ENCODE measurements at places on chromosomes 11 and 22. TPM values are rescaled to one million over a fixed set of nuclear protein-coding genes. Genes with fewer than 3 reads are reported as not detected.

DNA sequence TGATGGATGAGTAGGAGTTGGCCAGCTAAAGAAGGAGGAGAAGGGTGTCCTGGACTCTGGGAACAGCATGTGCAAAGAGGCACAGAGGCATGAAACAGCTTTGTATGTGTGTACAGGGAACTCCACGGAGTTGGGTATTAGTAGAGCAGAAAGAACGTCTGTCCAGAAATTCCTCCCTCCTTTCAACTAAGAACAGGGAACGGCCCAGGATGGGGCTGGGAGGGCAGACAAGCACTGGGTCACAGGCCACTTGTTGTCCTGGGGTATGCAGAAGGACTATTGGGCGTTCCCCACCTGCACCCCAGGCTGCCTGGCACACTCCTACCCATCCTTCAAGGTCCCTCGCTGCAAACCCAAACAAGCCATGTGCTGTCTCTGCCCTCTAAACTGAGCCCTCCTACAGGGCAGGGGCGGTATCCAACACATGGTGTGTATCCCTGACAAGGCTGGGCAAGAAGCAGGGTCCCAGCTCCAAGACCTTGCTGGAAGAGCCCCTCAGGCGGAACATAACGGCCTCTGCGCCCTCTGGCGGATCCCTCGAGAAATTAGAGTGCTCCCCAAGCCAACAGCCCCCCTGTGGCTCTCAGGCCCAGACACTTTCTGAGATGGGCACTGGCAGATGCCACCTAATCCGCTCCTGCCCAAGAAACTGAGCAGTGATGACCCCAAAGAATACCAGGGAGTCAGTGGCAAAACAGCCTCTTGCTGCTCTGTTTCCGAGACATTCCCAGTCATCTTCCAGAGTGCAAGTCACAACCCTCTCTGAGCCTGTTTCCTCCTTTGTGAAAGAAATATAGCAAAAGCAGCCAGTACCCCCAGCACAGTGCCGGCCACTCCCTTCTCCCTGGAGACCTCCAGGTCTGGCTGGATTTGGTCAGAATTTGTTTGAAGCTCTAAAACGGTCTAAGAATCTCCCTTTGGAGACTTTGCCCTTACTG is 1.6 kb upstream of the ELFN2 start:
- no peak overlapping the region for H3K27ac ChIP-seq
- no peaks in the 10 kb centered on the region for H3K36me3 ChIP-seq
- peaks cover 10% of the 10 kb centered on the region for H3K4me1 ChIP-seq
- H3K4me3 ChIP-seq = no peak overlapping the region
- no peak for DNase-seq

GRCh38 chr11:27698872-27699241 is 1.4 kb downstream of the BDNF start:
- no peaks in the 10 kb centered on the region for H3K36me3 ChIP-seq
- DNase-seq = no peak
- H3K27ac ChIP-seq = no peak overlapping the region
- H3K4me3 ChIP-seq = no peak overlapping the region

- no peaks in the 10 kb centered on the region for H3K36me3 ChIP-seq
- DNase-seq = no peak
- H3K4me3 ChIP-seq = no peak overlapping the region
- no peaks in the 10 kb centered on the region for H3K4me1 ChIP-seq
Observed at GRCh38 chr22:32021716-32022115, 21.3 kb upstream of the SLC5A1 start.

DNA sequence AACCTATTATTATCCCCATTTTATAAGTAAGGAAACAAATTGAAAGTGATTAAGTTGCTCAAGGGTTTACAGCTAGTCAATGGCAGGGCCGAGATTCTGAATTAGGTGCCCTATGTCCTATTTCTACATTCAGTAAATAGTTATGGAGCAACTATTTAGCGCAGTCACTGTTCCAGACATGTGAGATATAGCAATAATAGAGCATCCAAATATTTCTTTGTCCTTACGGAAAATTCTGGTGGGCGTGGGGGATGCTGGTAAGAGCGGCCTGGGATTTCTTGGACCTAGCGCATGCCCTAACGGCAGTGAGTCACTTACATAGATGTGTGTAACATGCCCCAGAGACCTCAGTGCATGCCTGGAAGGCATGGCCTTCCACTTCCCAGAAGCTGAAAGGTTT is 4.4 kb downstream of the DTX4 start:
- no peak for DNase-seq
- H3K27me3 ChIP-seq = no peaks in the 10 kb centered on the region
- peaks cover 26% of the 10 kb centered on the region for H3K4me1 ChIP-seq
- H3K4me3 ChIP-seq = no peak overlapping the region
- H3K36me3 ChIP-seq = no peaks in the 10 kb centered on the region

GRCh38 chr22:35480627-35481550 is 59.7 kb upstream of the RASD2 start:
- no peak for DNase-seq
- peaks cover 34% of the 10 kb centered on the region for H3K27me3 ChIP-seq
- H3K4me1 ChIP-seq = peaks cover 4% of the 10 kb centered on the region

- no peak for DNase-seq
- H3K27me3 ChIP-seq = no peaks in the 10 kb centered on the region
- H3K36me3 ChIP-seq = peaks cover 10% of the 10 kb centered on the region
- peaks cover 13% of the 10 kb centered on the region for H3K4me1 ChIP-seq
- no peak overlapping the region for H3K4me3 ChIP-seq
Observed at GRCh38 chr22:19822301-19823117, 32.2 kb downstream of the GNB1L start.

- H3K27ac ChIP-seq = no peak overlapping the region
- no peaks in the 10 kb centered on the region for H3K27me3 ChIP-seq
Observed at GRCh38 chr11:27118371-27118770, 77.8 kb downstream of the BBOX1 start.

- peak overlapping the region; percentile 63 for H3K27ac ChIP-seq
- no peaks in the 10 kb centered on the region for H3K36me3 ChIP-seq
- DNase-seq = no peak
- H3K4me3 ChIP-seq = peak overlapping the region; percentile 60
Observed at GRCh38 chr22:42368379-42369249, 63.6 kb downstream of the NFAM1 start.

DNA sequence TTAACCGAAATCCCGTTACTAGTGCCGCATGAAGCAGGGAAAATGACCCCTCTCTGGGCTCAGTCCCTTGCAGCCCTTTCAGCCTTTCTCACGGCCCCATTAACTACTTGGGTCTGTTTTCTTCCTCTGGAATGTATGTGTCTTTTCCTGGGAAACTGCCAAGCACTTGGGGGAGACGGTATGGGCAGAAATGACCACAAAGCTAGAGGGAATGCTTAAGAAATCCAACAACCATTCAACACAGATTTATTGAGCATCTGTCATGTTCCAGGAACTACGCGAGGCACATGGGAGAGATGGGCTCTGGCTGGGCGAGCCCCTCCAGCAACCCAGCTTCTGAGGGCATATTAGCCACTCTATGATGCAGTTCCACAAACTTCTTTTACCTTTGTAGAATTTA is 462.6 kb downstream of the BUD13 start:
- H3K27me3 ChIP-seq = no peaks in the 10 kb centered on the region
- H3K4me3 ChIP-seq = no peak overlapping the region
- no peak for DNase-seq
- no peaks in the 10 kb centered on the region for H3K36me3 ChIP-seq
- H3K27ac ChIP-seq = no peak overlapping the region

GRCh38 chr11:1259561-1259960 is 36.7 kb downstream of the MUC5B start:
- H3K4me1 ChIP-seq = peaks cover 19% of the 10 kb centered on the region
- H3K27me3 ChIP-seq = no peaks in the 10 kb centered on the region
- H3K36me3 ChIP-seq = no peaks in the 10 kb centered on the region
- H3K27ac ChIP-seq = no peak overlapping the region
- H3K4me3 ChIP-seq = no peak overlapping the region

DNA sequence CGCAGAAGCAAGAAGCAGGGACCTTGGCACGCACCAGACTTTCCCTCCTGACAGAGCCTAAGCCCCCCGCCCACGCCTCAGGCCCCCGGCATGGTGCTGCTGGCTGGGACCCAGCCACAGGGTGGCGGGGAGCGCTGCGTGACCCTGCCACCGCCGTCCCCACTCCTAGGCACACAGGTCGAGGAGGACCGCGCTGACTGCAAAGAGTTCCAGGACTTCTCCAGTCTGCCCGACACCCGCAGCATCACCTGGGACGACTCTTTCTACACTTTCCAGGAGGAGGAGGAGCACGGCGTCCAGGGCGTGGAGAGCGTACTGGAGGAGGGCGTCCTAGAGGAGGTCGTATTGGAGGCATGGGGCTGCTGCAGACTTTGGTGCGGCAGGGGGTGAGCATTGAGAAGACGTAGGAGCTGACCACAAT is 103.7 kb downstream of the TRIM51G start:
- no peak overlapping the region for H3K4me3 ChIP-seq
- no peaks in the 10 kb centered on the region for H3K27me3 ChIP-seq
- H3K36me3 ChIP-seq = no peaks in the 10 kb centered on the region
- no peak for DNase-seq
- H3K27ac ChIP-seq = no peak overlapping the region

- no peaks in the 10 kb centered on the region for H3K36me3 ChIP-seq
- no peak within 1 kb of the TSS for H3K27ac ChIP-seq
- H3K27me3 ChIP-seq = peaks cover 3% of the 10 kb centered on the region
- H3K4me1 ChIP-seq = peaks cover 18% of the 10 kb centered on the region
- DNase-seq = no peak
Observed at GRCh38 chr11:75668451-75669297, at the start of gene MAP6. Gene MAP6, minus strand, starts transcription at chr11:75669038. Its CDS starts 669 bp downstream, at chr11:75668369.

DNA sequence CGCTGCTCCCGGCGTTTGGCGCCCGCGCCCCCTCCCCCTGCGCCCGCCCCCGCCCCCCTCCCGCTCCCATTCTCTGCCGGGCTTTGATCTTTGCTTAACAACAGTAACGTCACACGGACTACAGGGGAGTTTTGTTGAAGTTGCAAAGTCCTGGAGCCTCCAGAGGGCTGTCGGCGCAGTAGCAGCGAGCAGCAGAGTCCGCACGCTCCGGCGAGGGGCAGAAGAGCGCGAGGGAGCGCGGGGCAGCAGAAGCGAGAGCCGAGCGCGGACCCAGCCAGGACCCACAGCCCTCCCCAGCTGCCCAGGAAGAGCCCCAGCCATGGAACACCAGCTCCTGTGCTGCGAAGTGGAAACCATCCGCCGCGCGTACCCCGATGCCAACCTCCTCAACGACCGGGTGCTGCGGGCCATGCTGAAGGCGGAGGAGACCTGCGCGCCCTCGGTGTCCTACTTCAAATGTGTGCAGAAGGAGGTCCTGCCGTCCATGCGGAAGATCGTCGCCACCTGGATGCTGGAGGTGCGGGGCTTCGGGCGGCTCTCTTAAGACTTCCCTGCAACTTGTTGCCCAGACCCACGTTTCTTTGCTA is at the start of gene CCND1:
Gene CCND1 (plus strand): TSS at position 162 of the 587 bp plus-strand sequence. CDS start 158 bp downstream, at position 320.
- peaks cover 58% of the 10 kb centered on the region for H3K27me3 ChIP-seq
- peak within 1 kb of the TSS; percentile 89 for H3K27ac ChIP-seq
- H3K36me3 ChIP-seq = peaks cover 26% of the 10 kb centered on the region
- H3K4me3 ChIP-seq = peak within 1 kb of the TSS; percentile 82
- H3K4me1 ChIP-seq = peaks cover 98% of the 10 kb centered on the region

DNA sequence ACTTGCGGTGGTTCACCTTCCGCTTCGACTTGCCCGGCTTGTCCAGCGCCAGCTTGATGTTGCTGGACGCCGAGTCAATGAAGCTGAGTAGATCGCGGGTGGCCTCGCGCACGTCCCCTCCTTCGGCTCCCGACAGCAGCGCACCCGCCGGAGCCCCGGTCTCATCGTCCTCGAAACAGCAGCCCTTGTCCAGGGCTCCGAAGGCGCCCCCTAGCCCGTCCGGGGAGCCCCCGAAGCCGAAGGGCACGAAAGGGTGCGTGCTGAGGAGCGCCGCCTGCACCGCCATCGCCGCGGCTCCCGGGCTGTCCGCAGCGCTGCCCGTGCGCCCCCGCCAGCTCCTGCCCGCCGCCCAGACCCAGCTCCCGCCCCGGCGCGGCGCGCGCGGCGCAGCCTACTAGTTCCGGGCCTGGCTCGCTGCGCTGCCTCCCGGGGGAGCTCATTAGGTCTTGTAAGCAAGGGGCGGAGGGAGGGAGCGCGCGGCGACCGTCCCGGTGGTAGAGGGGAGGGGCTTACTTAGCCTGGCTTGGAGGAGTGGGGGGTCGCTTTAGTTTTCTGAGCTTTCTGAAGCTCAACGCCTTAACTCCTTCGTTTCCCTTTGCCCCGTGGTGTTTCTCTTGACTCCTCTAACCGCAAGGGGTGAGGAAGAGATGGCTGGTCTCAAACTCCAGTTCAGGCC is at the start of gene FAM181B:
Gene FAM181B (minus strand): TSS at position 421 of the 676 bp plus-strand sequence. CDS start 135 bp downstream, at position 286.
- DNase-seq = no peak
- H3K4me3 ChIP-seq = peak within 1 kb of the TSS; percentile 45

GRCh38 chr11:92642177-92642931 is 327.1 kb upstream of the MTNR1B start:
- no peak for DNase-seq
- no peak overlapping the region for H3K4me3 ChIP-seq
- H3K36me3 ChIP-seq = no peaks in the 10 kb centered on the region
- H3K4me1 ChIP-seq = no peaks in the 10 kb centered on the region

CDC45 gene
- 4.1 TPM for total RNA-seq

ADORA2A gene
- total RNA-seq = 2.5 TPM

UCP2 gene
- 9.0 TPM for total RNA-seq

C22orf42 gene
- not detected for total RNA-seq

LARGE1 gene
- 5.6 TPM for total RNA-seq

OR51B4 gene
- total RNA-seq = not detected

KCNJ1 gene
- not detected for total RNA-seq

WBP2NL gene
- total RNA-seq = 0.95 TPM

OR51B5 gene
- 0.57 TPM for total RNA-seq
